Femur (tissue), 1 donor: ENCODE measurements at places on chromosomes 4 and X.
A peak's percentile ranks its signal among the peaks of the same experiment; 100 is the strongest.

DNA sequence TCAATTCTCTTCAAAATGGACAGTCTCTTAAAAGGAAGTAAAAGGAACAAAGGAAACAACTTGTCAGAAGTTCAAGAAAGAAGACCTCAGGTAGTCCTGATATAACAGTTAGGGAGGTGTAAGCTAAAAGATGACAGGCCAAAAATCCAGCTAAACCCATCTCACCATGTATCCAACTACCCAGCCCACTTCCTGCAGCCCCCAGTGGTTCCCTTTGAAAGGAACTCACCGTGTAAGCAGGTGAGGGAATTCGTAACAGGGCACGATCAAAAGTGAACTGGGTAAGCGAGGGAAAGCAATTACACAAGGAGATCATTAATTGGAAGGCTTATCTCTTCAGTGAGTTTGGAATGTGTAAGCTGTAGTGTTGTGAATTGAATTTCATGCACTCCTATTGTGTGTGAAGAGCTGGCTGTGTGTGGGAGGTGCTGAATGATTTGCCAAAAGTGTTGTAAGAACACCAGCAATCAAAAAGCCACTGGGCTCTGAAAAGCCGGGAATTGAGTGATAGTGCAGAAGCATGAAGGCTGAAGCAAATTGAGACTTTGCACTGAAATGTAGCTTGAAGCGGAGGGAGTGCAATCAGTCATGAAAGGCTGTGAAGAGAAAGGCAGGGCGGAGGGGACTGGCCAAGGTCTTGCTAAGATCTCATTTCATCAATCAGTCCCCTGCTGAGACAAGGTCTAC is 914.2 kb upstream of the LCORL start:
- DNase-seq = no peak

DNA sequence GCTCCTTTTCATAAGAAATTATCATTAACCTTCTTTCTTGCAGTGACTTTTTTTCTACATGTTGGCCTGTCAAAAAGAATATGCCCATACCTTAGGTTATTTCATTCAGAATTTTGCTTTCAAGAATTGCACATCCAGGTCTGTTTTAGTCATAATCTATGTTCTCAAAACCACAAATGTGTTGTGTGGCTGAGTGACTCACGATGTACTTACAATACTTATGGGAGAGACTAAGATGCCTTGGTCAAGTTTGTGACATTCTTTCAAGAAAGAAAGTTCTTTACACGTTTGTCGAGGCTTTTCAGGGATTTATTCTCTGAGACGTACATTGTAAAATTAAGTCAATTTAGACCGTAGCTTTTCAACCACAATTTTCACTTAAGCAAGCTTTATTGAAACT is 396.7 kb downstream of the FSTL5 start:
- DNase-seq = no peak

- no peak for DNase-seq
Measured at GRCh38 chrX:136034668-136035067, 49.4 kb downstream of the SLC9A6 start.

DNA sequence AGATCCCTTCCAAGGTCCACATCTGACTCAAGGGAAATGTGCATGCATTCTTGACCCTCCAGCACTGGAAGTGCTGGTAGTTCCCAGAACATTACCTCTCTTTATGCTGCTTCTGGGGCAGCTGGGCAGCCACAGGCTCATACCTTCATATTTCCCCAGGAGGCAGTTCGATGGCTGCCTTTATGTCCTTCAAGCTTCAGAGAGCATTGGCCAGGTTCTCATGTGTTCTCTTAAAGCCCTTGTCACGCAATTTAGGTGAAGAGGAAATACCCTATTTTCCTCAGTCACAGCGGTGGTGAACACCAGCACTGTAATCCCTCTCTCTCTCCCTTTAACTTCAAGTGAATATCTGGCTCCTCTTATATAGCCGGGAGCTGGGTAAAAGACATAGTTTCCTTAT is 134.3 kb downstream of the MID1IP1 start:
- no peak for DNase-seq

DNA sequence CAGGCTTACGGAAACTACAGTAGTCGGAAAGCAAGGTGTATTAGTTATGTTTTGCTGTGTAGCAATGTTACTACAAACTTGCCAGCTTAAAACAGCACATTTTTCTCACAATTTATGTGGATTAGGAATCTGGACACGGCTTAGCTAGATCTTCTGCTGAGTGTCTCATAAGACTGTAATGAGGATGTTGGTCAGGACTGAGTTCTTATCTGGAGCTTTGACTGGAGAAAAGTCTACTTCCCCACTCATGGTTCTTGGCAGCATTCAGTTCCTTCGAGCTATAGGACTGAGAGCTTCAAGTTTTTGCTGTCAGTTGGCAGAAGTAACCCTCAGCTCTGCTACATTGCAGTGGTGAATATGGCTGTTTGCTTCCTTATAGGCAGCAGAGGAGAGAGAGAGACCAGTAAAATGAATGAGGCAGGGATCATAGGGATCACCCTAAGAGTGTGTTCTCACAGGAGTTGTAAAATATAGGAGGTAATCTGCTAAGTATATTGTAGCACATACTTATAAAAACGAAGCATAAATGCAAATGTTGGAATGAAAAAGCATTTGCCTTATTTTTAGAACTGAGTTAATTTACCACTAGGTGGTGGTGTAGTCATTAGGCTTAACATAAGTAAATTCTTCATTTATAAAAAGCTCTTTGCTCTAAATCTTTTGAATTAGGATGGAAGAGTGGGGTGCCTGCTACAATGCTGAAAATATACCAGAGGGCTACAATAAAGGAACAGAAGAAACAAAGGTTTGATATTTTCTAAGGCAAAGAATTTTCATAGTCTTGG is 38.6 kb downstream of the ALG13 start:
- no peak for DNase-seq

GRCh38 chr4:185304944-185305690 is 90.6 kb downstream of the LRP2BP start:
- DNase-seq = peak; percentile 34

- DNase-seq = peak; percentile 21
Measured at GRCh38 chr4:108941904-108942430, 179.1 kb upstream of the ETNPPL start.

- DNase-seq = no peak
Measured at GRCh38 chr4:8169763-8170162, 11.2 kb upstream of the ABLIM2 start.

DNA sequence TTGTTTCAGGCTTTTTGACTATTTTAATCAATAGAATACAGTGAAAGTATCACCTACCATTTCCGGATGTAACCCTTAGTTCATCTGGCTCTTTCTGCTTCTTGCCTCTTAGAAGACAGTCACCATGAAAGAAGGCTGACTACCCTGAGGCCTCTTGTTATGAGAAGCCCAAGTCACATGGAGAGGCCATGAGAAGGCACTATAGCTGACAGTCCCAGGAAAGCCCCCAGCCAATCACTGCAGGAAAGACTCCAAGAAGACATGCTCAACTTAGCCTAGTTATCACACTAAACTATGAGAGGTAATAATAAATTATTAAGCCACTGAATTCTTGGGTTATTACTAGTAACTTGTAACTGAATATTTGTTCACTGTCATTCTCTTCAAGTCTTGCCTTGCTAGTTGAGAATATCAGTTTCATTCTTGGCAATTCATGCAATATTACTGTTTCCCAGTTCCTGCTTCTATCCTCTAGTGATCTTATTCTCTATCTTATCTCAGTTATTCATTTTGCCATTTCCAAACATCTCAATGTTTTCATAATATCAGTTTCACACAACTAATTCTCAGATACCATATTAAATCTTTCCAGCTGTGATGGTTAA is 57.1 kb upstream of the GUCY1A1 start:
- DNase-seq = no peak

DNA sequence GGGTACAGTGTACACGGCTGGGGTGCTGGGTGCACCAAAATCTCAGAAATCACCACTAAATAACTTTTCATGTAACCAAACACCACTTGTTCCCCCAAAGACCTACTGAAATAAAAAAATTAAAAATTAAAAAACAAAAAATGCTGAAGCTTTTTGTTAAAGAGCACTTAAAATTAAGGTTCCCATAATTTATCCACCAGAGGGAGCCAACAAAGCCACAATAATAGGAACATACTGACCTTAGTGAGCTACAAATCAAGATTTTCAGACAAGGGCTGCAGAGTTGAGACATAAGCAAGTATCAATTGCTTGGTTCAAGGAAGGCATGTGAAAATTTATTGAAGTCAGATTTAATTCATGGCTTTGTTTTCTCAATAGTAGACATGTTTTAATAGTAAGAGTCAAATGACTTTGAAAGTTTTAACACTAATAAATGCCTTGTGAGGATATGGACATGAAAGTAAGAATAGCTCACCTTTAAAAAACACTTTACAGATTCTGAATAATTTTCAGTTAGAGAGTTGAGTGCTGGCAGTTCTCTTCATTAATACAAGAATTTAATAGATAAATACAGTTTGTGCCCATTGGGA is 43.0 kb upstream of the SCOC start:
- DNase-seq = no peak

DNA sequence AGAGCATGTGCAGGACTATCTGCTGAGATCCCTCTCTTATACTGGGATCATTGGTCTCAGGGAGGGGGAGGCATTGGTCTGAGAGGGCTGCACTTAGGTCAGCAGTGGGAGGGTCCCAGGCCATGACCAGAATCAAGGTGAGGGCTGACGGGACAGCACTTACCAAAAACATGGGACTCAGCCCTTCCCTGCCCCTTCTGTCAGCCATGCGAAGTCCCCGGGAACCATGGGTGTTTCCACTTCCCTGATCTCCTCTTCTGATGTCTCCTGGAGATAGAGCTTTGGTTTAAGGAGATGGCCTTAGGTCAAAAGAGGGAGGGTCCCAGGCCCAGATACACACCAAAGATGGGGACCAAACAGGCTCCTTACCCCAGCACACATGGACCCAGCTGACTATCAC is 12.9 kb upstream of the HSFX1 start:
- no peak for DNase-seq

GRCh38 chrX:2177541-2177940 is 323.2 kb downstream of the DHRSX start:
- no peak for DNase-seq

DNA sequence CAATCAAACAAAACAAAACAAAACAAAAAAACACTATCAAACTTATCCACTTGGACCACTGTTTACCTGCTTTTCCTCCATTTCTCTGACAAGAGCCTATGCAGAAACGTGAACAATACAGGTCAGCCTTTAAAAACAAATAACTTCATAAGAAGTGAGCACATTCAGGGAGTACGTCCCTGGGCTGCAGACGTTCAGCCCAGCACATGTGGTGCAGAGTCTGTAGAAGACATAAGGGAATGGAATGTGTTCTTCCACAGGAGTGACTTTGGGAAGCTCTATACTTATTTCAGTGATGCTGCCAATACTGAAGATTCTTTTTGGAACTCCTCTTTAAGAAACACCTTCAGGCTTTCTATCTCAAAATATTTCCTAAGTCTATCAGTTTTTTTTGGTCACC is 120.6 kb downstream of the SPRY1 start:
- no peak for DNase-seq

DNA sequence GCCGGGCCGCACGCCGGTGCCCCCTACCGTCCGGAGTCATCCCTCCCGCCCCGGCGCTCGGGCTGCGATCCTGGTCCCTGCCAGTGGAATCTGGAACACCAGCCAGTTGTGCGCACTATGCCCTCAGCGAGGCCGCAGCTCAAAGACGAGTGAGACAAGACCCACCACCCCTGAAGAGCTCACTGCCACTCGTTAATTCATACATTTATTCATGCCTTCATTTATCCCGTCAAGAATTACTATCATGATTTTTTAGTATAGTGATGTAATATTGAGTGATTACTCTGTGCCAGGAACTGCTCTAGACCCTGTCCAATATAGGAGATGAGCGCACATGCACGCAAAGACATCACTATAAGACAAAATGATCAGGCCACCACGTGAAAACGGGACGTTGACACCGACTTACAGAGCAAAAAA is 247 bp upstream of the PPA2 start:
- peak; percentile 93 for DNase-seq

GRCh38 chrX:37349221-37350033 is at the start of gene PRRG1:
PRRG1 (plus strand) TSS chrX:37349364; CDS start chrX:37406250, 56,886 bp downstream.
- DNase-seq = peak; percentile 89

DNA sequence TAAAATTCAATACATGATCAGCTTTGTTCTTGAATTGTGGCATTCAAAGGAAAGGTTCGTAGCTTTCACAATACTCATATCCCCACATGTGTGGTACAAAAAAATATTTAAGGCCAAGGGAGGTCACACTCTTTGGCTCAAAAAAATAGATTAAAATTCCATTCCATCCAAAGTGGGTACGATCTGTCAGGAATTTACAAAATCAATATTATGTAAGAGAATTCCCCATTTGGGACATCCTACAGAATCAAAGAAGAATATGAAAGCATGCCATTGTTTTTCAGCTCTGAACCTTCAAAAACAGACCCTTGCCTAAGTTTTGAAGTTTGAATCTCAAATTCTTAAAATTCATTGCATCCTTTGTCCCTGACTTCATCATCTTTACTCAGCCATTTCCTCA is 85.8 kb downstream of the MID1 start:
- DNase-seq = no peak

DNA sequence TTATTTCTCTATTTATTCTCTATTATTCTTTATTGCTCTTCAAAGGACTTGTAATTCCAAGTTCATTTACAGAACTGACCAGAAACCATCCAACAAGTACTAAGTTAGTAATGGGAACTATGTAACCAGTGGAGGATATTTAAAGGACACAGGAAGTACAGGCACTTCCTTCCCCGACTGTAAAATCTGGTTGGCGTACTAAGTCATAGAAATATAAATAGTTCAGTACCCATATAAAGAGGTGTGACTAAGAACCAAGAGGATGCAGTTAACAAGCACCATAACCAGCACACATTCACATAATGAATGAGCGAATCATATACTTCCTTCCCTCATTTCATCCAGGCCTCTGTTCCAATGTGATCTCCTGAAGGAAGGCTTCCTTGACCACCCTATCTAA is 3.6 kb upstream of the EIF4E start:
- no peak for DNase-seq

DNA sequence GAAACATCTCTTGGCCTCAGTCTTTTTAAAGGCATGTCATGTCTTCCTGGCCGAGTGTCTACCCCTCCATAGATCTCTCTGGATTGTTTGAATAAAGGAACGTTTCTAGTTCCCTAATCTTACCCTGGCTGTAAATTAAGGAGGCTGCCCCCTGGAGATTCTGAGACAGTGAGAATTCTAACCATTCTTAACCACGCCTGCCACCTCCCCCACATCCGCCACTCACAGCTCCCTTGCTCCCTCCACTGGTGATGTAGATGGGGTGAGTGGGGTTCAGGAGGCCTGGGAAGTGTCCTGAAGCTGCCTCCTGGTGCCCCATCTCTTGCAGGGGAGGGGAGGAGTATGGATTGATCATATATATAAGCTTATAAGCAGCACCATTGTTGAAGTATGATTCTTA is 48.0 kb upstream of the TRIM2 start:
- DNase-seq = no peak

GRCh38 chr4:60682901-60683300 is 517.2 kb upstream of the ADGRL3 start:
- DNase-seq = no peak

- DNase-seq = no peak
Measured at GRCh38 chr4:94256828-94257227, 49.2 kb downstream of the SMARCAD1 start.

DNA sequence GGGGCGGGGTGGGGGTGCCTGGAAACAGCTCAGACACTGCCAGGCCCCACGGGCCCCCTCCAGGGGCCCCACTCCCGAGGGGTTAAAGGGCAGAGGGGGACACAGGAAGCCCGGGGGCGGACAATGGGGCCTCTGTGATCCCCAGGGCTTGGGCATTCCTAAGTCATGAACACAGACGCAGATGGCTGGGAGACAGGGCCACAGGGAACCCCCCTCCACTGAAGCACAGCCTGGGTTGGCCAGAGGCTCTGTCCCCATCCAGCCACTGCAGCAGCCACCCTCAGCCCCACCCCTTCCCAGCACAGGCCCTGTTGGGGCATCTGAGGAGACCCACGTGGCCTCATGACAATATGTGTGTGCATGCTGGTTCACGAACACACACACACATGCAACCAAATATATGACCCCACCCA is 3.9 kb downstream of the L1CAM start:
- DNase-seq = no peak
